ENCODE measurements at places on chromosomes 13 and 19.

GRCh38 chr19:46475986-46476385 lies 4.6 kb upstream of the PNMA8A start:
- no peak for DNase-seq

GRCh38 chr19:29384656-29385055 lies 141.1 kb upstream of the VSTM2B start:
- no peak for DNase-seq

DNA sequence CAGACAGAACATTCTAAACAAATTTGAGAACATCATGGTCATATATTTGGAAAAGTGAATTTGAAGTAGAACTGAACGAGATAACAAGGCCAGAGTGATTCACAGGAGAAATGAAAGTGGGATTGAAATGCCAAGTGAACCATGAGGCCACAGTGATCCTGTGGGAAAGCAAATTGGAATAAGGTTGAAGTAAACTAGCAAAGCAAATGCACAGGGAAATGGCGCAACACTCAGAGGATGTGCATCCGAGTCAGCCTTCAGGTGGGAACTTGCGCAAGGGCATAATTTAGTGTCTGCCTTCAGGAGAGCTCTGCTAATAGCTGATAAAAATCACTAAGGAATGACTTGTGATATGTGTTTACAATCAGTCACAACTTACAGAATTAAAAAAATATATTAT lies 696.6 kb downstream of the LIG4 start:
- no peak for DNase-seq

DNA sequence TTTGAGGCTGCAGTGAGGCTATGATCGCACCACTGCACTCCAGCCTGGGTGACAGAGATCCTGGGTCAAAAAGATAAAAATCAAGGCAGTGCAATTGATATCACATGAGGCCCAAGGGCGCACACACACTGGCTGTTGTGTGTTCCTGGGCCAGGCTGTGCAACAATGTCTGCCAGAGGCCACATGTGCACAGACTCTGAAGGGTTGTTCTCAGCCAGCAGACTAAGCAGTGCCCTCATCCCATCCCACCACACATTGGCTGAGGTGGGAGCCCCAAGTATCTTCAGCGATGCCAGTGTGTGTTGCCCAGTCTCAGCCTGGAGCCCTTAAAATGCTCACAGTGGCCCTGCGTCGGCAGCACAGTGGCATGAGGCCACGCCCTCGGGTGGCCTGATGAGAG lies 12.6 kb downstream of the PEX11G start:
- no peak for DNase-seq

All from T-helper 2 cell (primary cell).